Stimulated activated CD8-positive, alpha-beta memory T cell treated with anti-CD3 and anti-CD28 coated beads, Interleukin-4, amount 100 ng/mL, for 4 hours (primary cell): ENCODE measurements at places on chromosomes 13 and 19.

DNA sequence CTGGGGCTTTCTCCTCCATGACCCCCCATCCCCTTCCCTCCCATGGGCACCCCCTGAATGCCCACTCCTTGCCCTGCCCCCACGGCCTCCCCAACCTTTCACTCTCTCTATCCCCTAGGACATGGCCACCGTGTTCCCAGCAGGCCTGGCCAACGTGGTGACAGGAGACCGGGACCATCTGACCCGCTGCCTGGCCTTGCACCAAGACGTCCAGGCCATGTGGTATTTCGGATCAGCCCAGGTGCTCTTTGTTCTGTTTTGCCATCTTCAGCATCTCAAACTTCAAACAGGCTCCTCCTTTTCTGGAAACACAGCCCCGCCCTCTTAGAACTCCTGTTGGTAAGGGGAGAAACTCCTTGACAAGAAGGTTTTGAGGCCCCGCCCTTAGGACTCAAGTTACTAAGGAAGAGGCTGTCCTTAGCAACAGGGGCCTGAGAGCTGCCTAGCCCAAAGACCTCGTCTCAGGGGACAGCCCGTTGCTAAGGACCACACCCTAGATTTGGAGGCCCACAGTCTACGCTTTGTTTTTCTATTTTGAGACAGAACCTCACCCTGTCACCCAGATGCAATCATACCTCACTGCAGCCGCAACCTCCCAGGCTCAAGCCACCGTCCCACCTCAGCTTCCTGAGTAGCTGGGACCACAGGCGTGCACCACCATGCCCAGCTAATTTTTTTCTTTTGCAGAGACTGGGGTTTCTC lies 5.1 kb upstream of the FLT3LG start:
- no peak for DNase-seq

- no peak for DNase-seq
Observed at GRCh38 chr13:51637852-51638215, 53.6 kb downstream of the WDFY2 start.

GRCh38 chr13:111502957-111503356 lies 182.5 kb downstream of the TEX29 start:
- DNase-seq: no peak

- DNase-seq: no peak
Observed at GRCh38 chr19:49113762-49114629, at the start of gene LIN7B. TSS of gene LIN7B (plus strand) at chr19:49114370. CDS start at chr19:49114405, 35 bp downstream.

GRCh38 chr19:35612224-35612558 lies 344 bp upstream of the HAUS5 start:
- no peak for DNase-seq

DNA sequence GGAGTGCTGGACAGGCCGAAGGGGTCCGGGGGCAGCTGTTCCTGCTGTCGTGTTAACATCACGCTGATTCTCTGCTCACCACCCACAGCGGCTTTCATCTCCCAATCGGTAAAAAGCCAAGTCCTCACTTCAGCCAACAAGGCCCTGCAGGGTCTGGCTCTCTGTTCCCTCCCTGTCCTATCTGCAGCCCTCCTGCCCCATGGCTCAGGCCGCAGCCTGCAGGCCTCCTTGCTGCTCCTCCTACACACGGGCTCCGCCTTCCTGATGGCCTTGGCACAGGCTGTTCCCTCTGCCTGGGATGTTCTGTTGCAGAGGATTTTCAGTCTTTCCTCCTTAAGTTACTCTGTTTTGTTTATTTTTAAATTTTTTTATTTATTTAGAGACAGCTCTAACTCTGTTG lies 22.2 kb downstream of the FUZ start:
- DNase-seq: no peak

GRCh38 chr19:14091813-14092462 lies 1.4 kb upstream of the SAMD1 start:
- DNase-seq: no peak

- DNase-seq: no peak
Observed at GRCh38 chr13:60347690-60348089, 49.3 kb upstream of the TDRD3 start.

DNA sequence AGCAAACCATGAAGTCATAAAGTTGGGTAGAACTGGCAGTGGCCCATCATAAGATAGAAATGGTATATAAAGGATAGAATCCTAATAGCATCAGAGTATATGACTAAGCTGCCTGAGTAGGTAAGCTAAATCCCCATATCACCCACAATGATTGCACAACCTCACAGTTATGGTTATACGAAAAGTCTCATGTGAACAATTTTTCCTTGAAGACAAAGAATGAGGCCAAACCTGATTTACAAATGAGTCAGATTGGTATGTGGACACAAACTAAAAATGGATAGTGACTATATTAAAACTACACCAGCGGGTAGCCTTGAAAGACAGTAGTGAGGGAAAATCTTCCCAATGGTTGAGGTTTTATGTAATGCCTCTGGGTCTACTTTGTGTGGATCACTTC lies 40.9 kb upstream of the UFM1 start:
- no peak for DNase-seq

DNA sequence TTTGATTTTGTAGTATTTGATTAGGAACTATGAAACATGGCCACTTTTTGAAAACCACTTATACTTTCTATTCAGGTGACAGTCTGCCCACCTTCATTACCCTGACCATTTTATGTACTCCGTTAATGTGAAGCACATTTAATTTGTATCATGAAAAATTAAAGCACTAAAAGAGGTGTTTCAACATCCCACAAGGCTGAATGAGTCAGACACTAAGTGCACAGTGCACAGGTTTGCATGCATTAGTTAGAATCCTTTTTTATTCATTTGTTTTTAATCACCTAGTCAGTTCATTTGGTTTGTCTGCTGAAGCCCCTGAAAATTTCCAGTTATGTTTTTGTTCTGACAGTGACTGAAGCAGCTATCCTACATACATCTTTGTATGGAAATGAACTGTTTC lies 271.0 kb downstream of the SLITRK5 start:
- DNase-seq: no peak

DNA sequence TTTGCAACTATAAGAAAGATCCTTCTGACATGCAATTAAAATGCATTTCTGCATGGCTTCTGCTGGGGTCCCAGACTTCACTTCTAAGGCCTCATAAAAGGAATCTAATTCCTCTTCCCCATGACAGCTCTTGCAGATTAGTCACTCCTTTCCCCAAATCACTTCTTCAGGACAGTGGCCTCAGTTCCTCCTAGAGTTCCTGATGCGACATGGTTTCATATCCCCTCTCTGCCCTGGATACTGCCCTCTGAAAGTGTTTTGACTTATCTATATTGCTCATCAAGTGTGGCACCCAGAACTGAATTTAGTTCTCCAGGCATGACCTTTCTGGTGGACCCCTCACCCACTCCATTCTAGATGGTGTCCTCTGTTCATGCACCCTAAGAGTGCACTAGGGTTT lies 238.1 kb downstream of the FOXO1 start:
- DNase-seq: no peak

- no peak for DNase-seq
Observed at GRCh38 chr19:38812009-38812840, 520 bp downstream of the LGALS4 start.

- DNase-seq: no peak
Observed at GRCh38 chr13:67052550-67053490, 177.3 kb downstream of the PCDH9 start.

- no peak for DNase-seq
Observed at GRCh38 chr13:29548722-29549121, 46.8 kb downstream of the SLC7A1 start.

DNA sequence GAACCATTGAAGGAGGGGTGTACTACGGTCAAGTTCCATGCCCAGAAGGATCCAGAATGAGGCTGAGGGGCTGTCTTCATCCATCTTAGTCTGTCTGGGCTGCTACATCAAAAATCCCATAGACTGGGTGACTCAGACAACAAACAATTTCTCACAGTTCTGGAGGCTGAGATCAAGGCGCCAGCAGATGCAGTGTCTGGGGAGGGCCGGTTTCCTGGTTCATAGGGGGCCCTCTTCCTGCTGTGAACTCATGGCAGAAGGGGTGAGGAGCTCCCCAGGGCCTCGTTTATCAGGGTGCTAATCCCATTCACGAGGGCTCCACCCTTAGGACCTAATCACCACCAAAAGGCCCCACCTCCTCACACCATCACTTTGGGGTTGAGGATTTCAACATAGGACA lies 14.7 kb upstream of the KCTD15 start:
- no peak for DNase-seq

GRCh38 chr19:2248136-2249009 lies 750 bp upstream of the AMH start:
- DNase-seq: no peak

- DNase-seq: no peak
Observed at GRCh38 chr19:51016798-51017683, 2.5 kb downstream of the KLK10 start.

DNA sequence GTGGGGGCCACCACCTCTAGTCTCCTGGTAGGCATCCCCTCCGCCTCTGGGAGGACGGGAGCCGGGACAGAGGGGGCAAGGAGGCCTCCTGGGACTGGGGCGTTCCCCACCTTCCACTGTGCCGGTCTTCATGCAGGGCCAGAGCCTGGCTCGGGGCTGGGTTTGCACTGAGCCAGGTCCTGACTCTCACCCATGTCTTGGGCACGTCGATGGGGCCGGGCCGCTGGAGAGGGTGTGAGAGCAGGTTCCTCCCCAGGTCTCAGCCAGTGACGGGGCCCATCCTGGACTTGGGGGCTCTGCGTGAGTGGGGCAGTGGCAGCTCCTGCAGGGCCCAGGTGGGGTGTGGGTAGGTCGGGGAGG lies 26.6 kb downstream of the ATP11A start:
- DNase-seq: no peak

DNA sequence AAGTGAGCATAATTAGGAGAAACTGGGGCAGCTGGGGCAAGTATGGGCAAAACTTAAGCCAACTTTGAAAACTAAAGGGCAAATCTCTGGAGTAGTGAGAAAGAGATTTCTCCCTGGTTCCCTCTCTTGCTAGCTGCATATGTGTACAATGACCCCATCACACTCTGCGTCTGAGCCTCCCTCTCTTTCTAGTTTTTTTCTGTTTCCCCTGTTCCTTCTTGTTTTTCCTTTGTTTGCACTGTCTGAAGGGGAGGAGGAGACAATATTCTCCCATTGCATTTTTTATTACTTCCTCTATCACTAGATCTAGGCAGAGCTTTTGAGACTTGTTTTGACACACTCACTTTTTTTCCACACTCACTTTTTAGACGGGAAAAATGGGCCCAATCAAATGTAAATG lies 11.2 kb upstream of the CLDN10 start:
- no peak for DNase-seq

DNA sequence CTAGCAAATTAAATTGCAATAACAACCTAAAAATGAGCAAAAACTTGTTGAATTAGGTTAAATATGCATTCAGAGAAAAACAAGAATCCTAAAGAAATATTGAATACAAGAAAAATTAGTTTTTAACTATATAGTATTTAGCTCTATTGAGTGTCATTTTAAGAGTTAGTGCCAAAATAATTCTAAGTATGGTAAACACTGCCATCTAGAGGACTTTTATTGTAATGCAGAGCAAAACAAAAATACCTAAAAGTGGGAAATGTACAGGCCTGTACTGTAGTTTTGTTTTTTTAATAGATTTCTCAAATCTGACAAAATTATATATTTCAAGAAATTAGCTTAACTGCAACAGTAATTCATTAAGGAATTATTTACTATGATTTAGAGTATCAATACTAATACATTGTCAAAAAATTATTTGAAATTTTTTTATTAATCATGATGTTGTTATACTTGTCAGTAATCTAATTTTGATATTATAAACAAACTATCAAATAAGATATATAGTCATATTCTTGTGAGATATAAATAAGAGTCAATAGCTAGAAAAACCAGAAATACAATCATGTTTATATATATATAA lies 8.2 kb upstream of the PCDH9 start:
- no peak for DNase-seq

GRCh38 chr13:91401920-91402319 lies 3.5 kb downstream of the GPC5 start:
- DNase-seq: no peak

GRCh38 chr13:98970330-98970729 lies 7.5 kb downstream of the DOCK9 start:
- no peak for DNase-seq

DNA sequence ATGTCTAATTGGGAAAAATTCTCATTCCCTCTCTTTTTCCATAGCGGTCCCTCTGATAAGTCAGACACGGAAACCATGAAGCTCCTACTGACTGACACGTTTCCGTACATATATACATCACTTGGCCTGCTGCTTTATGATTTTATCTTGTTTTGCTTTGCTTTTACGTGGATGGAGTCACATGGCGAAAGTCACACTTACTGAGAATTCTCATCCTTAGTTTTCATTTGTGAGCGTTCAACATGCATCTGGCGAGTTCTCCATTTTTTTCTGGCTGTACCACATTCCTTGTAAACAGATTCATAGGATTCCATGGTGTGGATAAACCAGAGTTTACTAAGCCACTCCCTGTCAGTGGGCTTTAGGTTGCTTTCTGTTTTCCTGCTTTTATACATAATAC lies 21.2 kb downstream of the PGPEP1 start:
- no peak for DNase-seq

GRCh38 chr13:99085808-99086266 lies 108.0 kb upstream of the DOCK9 start:
- peak; percentile 42 for DNase-seq

DNA sequence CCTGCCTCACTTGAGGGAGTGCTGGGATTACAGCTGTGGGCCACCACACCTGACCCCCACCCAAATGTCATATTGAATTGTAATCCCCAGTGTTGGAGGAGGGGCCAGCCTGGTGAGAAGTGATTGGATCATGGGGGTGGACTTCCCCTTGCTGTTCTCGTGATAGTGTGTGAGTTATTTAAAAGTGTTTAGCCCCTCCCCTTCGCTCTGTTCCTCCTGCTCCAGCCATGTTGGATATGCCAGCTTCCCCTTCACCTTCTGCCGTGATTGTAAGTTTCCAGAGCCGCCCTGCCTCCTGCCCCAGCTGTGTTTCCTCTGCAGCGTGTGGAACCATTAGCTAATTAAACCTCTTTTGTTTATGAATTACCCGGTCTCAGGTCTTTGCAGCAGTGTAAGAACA lies 13.7 kb downstream of the CHAMP1 start:
- no peak for DNase-seq
